ENCODE measurements at places on chromosomes 3 and 15. TPM values are rescaled to one million over a fixed set of nuclear protein-coding genes. Genes with fewer than 3 reads are reported as not detected.

The BCL6 gene
- 74.0 TPM for total RNA-seq

The TRIM42 gene
- total RNA-seq: 21.4 TPM

GRCh38 chr15:68330901-68331300, 53.4 kb downstream of the FEM1B start:
- no peak overlapping the region for H3K4me3 ChIP-seq
- H3K27me3 ChIP-seq: no peaks in the 10 kb centered on the region
- peak; percentile 40 for DNase-seq
- H3K36me3 ChIP-seq: no peaks in the 10 kb centered on the region
- H3K27ac ChIP-seq: no peak overlapping the region

- H3K27me3 ChIP-seq: no peaks in the 10 kb centered on the region
- no peaks in the 10 kb centered on the region for H3K4me1 ChIP-seq
- H3K4me3 ChIP-seq: no peak overlapping the region
- DNase-seq: no peak
Measured at GRCh38 chr15:69143756-69144436, 16.5 kb upstream of the GLCE start.

The HGD gene
- total RNA-seq: 1.2 TPM

The SAXO2 gene
- total RNA-seq: 22.1 TPM

DNA sequence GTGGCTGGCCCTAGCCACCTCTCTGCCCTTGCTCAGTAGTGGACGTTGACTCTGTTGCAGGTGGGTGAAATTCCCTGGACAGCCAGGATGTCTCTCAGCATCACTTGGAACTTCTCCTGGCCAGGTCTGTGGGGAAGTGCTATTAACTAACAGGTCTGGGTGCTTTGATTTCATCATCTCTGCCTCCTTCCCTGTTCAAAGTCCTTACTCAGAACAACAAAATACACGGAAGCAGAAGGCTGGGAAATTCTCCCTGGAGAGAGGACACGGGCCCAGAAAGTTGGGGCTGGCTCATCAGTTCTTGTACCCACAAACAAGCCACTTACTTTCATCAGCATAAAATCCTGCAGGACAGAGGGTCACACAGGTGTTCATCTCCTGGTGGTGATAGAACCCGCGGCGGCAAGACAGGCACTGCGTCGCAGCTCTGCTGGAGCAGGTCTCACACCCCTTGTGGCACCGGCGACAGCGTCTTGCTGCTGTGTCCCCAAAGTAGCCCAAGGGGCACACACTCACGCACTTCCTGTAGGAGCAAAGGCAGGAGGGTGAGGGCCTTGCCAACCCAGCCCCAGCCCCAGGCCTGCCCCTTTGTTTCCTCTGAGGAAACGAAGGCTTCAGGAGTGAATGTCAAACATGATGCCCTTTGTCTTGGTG, 29.6 kb upstream of the SNRPA1 start:
- H3K36me3 ChIP-seq: no peaks in the 10 kb centered on the region
- peaks cover 6% of the 10 kb centered on the region for H3K4me1 ChIP-seq
- no peak overlapping the region for H3K27ac ChIP-seq
- no peaks in the 10 kb centered on the region for H3K27me3 ChIP-seq

DNA sequence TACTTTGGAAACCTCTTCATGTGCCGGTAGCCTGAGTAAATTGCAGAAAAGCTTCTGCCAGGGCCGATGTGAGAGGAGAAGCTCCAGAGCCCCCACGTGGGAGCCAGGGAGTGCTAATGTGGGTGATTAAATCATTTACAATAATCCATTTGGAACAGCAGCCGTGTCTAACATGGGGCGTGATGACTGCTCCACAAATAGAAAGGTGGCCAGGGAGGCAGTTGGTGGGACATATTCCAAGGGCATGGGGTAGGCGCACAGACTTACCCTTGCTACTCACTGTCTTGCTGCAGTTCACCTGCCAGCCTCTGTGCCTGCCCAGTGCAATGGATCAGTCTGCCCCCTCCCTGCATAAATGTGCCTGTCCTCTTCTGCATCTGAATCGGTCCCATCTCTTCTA, 39.3 kb upstream of the INSYN1 start:
- no peaks in the 10 kb centered on the region for H3K27me3 ChIP-seq
- no peak for DNase-seq
